Type B pancreatic cell (in vitro differentiated cells): ENCODE measurements at places on chromosomes 13 and 19.

- DNase-seq: no peak
These were observed 6.5 kb downstream of the UNC13A start for GRCh38 chr19:17681505-17682125.

DNA sequence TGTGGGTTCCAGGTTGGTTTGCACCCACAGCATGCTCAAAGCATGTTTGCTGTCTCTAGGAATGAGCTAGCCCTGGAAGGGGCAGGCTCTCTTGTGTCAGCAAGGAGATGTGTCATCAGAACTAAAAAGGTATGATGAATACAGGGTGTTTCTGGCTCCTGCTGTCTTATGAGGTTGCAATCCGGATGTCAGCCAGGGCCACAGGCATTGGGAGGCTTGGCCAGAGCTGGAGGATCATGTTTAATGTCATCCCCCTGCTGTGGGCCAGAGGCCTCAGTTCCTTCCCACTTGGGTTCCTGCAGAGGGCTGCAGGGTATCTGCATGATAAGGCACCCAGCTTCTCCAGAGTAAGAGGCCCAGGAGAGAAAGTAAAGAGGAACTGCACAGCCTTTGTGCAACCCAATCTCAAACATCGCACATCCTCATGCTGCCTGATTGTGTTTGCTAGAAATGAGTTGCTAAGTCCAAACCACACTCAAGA is 193.6 kb downstream of the COL4A1 start:
- DNase-seq: no peak

GRCh38 chr13:105177265-105177900 is 1358.1 kb downstream of the EFNB2 start:
- no peak for DNase-seq

DNA sequence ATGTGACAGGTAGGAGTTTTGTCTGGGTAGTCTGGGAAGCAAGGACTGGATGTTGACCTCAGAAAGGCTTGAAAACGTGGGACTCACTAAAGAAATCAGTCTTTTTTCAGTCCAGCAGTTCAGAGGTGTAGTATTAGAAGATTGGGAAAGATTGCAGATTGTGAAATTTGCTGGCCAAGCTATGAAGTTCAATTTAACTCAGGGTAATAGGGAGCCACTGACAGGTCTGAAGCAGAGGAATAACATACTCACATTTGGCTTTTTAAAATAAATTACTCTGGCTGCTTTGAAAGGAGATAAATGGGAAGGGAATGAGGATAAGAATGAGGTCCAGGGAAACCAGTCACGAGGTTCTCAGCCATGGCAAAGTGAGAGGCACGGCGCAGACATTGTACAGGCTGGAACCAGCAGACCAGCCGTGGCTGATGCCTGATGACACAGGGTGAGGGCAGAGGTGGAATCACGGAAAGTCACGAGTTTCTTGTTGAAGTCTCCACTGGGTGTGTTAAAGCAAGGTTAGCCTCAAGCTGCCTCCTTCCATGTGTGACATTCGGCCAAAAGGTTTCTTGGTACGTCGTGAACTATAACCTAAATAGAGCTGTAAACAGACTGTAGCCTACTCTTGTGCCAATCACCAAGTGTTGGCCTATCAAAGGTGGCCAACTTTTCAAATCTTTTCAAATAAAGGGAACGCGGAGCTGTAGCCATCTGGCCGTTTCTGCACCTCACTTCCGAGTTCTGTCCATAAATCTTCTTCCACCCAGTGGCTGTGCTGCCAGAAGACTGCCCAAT is 377.6 kb downstream of the IRS2 start:
- no peak for DNase-seq

- DNase-seq: peak; percentile 93
These were observed at the start of gene WBP4 for GRCh38 chr13:41061075-41061913. TSS of gene WBP4 (plus strand) at chr13:41061509. CDS start at chr13:41061674, 165 bp downstream.

DNA sequence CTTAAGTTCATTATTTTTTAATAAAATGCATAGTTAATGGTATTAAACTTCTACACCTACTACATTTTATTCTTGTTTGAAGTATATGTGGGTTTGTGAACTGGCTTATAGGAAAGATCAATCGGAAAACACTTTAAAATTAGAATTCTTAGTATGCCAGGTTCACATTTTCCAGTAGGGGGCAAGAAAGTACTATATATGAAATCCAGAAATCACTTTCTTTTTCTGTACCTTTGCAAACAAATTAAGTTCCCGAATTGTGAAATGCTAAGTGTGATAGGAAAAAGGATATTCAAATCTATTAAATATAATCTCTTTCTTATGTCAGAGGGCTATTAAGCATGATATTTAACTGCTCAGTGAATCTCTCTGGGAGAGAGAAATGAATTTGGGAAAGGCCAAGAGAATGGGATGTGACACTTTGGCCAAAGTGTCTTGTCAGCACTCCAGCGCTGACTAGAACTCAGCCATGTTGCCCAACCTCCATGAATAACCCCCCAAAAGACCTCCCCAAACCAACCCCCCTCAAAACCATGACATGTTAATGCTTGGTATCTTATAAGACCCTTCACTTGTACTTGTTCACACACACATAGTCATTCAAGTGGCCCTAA is 122.6 kb upstream of the SLC10A2 start:
- DNase-seq: no peak

GRCh38 chr19:8129061-8129618 is 20.3 kb downstream of the FBN3 start:
- no peak for DNase-seq

DNA sequence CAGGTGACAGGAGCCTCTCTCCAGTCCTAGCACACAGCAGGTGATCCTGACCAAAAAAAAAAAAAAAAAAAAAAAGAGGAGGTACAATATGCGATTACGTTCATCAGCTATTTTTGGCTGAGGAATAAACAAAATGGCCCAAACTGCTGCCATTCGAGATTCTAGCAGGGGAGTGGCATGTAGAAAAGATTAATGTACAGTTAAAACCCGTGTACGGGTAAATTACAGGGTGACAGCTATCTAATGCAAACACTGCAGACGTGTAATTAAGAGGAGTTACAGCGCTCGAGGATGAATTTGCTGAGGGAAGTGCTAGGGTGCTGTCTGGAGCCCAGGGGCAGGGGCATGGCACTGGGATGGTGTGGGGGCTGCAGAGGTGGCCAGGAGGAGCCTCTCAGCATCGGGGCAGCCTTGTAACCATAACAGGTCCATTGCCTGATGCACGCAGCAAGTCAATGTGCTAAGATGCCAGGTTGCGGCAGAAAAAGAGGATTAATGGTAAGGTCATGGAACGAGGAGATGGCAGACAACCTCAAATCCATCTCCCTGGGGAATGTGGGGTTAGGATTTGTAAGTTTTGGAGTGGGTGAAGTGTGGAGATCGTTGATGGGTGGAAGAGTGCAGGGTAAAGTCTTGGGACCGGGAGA is 17.4 kb downstream of the CHST8 start:
- DNase-seq: no peak

GRCh38 chr13:24068472-24068871 is 92.0 kb upstream of the SPATA13 start:
- DNase-seq: no peak

DNA sequence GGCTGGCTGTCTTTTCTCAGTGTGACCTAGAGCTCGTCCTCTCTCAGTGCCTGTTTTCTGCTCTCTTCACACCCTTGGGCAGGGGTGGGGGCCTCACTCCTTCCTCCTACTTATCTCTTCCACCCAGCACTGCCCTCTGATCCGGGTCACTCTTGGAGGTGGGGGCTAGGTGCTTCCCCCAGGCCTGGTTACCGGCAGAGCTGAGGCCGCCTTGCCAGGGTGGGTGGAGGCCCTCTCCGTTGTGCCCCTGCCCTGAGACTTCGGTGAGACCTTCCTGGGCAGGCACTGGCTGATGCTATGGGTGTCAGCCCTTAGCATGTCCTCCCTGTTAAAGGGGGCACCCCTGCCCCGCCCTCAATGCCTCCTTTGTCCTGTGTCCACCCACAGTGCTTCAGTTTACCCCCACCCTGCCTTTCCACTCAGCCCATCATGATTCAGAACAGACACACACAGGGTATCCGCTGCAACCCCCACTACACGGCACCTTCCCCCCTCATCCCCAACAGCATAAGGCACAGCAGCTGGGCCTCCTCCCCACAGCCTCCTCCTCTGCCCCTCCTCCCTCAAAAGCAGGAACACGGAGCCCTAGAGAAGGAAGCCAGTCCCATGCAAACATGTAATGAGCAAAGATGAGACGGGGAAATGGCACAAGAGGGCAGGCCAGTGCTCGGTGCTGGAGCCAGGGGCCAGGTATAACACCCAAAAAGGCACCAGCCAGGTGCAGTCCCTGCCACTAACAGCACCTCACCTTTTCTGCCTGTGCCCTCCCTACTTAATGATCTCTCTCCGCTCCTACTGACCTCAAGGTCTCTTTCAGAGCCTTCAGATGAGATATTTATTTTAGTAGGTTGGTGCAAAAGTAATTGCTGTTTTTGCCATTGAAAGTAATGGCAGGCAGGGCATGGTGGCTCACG is 9.8 kb downstream of the ZGLP1 start:
- DNase-seq: no peak

DNA sequence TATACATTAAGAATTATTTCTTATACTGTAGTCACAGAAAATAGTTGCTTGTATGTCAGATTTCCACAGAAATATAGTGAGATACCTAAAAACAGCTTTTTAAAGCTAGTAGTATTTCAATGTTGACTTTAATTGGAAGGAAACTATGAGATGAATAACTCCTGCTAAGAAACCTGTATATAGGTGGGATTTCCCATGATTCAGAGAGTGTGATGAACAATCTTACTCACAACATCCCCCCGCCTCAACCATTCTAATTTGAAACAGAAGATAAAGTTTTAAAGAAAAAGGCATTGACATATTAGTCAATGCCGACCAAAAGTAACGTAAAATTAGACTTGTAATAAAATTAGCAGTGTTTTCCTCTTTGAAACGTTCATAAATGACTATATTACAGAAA is 1.4 kb upstream of the MIR17HG start:
- no peak for DNase-seq

- no peak for DNase-seq
These were observed 101.6 kb downstream of the IRS2 start for GRCh38 chr13:109684824-109685202.

DNA sequence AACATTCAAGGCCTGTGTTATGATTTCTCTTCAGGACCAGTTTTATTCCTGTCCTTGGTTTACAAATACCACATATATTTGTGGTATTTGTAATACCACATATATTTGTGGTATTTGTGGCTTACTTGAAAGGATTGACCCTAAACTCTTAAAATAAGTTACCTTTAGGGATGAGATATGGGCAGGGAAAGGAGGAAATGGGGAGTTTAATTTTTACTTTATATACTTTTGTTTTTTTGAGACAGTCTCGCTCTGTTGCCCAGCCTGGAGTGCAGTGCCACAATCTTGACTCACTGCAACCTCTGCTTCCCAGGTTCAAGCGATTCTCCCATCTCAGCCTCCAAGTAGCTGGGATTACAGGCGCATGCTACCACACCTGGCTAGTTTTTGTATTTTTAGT is 2.3 kb upstream of the TGDS start:
- no peak for DNase-seq

DNA sequence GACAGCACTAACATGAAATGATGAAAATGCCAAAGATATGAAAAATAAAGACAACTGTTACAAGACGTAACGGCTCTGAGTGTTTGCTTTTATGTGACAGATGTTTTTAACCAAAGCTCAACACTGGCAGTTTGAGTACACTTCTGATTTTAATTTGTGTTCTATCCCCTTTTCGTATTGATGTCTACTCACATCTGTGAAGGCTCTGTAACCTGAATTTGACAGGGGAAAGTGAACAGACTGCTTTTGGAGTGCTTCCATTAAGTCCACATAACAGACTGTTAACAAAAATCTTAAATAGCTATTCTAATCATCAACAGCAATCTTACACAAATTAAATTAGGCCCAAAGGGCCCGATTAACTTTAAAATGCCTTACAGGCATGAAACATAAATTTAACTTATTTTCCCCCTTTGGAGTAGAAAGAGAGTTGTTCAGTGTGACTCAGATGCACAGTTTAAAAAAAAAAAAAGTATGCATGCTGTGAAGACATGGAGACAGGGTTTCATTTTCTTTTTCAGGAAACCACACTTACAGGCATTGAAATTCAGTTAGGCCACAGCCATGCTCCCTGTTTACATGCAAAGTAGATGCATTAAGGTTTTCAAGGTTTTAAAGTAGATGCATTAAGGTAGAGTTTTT is 16.3 kb upstream of the RNASEH2B start:
- no peak for DNase-seq

DNA sequence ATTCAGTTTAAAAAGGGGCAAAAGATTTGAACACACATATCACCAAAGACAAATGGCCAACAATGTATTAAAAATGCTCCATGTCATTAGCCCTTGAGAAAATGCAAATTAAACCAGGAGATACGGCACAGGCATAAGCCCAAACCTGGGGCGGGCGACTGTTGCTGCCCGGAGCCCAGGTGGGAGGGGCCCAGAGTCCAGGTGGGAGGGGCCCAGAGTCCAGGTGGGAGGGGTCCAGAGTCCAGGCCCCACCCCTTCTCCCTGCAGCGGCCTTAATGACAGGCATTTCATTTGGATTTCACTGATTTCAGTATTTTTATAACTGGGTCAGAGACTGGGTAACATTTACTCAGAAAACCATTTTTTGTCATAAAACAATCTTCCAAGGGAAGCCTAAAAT is 78.2 kb downstream of the RASA3 start:
- DNase-seq: no peak

DNA sequence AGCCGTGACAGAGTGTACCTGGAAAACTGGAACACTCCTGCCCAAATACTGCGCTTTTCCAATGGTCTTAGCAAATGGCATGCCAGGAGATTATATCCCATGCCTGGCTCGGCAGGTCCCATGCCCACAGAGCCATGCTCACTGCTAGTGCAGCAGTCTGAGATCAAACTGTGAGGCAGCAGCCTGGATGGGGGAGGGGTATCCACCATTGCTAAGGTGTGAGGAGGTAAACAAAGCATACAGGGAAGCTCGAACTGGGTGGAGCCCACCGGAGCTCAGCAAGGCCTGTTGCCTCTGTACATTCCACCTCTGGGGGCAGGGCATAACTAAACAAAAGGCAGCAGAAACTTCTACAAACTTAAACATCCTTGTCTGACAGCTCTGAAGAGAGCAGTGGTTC is 10.5 kb downstream of the CYP2A13 start:
- no peak for DNase-seq

DNA sequence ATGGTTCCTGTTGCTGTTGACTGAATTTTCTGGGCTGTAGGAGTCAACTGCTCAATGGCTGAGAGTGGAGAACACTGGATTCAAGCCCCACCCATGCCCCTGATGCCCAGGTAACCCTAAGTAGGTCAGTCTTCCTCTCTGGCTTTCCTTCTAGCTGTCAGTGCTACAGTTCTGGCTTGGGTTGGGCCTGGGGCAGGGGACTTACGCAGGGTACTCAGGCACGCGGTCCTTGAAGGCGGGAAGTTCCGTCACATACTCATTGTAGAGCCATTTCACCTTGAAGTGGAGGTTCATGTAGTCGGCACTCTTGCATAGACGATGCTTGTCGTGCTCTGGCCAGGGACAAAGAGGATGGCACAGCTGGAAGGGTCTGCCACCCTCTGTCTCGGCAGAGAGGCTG is 55.6 kb downstream of the UNC13A start:
- no peak for DNase-seq

DNA sequence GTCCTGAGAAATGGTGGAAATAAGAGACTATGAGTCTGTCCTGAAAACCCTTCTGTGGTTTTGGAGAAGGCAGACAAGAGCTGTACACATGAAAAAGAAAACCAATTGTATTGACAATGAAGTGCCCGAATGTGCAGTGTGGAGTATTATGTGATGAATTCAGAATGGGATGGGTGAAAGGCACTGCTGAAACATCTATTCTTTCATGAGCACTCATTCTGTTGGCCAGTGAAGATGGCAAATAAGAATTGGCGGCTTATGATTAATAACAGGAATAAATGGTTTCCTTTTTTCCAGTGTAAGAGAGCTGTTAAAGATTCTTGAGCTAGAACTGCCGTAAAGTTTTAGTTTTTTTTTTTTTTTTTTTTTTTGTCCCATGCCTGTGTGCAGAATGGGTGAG is 5.7 kb downstream of the POLR1D start:
- DNase-seq: no peak
